Muscle of back (tissue), 13 donors: ENCODE measurements at places on chromosomes 1 and 21. TPM values are rescaled to one million over a fixed set of nuclear protein-coding genes. Genes with fewer than 3 reads are reported as not detected.

GRCh38 chr1:112325504-112325903, 70.5 kb upstream of the CTTNBP2NL start:
- peak; percentile 55 for DNase-seq

The NPPB gene
- polyA plus RNA-seq, result not detected

The FAM131C gene
- polyA plus RNA-seq, result not detected

GRCh38 chr1:28297826-28298225, 31.0 kb upstream of the MED18 start:
- no peak for DNase-seq

DNA sequence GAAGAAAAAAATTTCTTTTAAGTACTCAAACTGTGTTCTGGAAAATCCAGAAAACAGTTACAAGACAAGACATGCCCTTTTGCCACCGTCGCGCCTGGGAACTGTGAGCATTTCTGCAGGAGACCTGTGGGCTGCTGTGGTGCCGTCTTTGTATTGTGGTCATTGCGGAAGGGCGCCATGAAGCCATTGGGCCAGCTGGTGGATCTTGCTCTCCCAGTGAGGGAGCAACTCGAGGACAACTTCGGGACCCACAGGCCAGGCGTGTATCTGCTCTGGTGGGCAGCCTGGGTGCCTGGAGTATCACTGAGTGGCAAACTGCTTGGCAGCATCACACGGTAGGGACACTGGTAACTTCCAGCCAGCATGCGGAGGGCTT, 3.8 kb upstream of the THEMIS2 start:
- DNase-seq, result no peak

- no peak for DNase-seq
Observed at GRCh38 chr1:176926330-176927086, 238.0 kb downstream of the ASTN1 start.

The PPM1J gene
- polyA plus RNA-seq, result 2.4 TPM

GRCh38 chr1:10935246-10935645, 77.2 kb upstream of the TARDBP start:
- DNase-seq, result no peak

GRCh38 chr1:230759369-230760065, 12.3 kb downstream of the CAPN9 start:
- no peak for DNase-seq

The LCE3D gene
- not detected for polyA plus RNA-seq

DNA sequence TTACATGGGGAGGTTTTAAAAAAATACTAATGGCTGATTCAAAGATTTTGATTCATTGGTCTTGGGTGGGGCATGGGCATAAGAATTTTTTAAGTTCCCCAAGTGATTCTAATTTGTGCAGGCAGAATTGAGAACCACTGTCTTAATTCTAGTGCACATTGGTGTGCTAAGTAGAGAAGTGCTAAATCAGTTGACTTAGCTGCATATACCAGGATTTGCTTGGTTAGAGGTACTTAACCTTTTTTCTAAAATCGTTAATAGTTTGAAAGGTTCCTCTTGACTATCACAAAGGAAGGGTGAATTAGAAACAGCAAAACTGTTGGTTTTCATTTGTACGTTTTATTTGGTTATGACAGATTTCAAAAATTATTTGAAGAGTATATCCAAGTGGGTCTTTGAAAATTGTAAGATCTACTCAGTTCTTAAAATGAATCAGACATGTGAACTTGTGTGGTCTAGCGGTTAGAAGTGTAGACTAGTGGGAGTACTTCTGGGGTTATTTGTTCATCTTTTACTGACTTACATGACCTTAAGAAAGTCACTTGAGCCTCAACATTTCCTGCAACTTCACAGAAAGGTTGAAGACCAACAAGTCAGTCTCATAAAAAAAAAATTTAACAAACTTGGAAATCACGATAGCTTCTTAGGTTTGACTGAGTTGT, 66.7 kb downstream of the RPAP2 start:
- DNase-seq, result no peak

DNA sequence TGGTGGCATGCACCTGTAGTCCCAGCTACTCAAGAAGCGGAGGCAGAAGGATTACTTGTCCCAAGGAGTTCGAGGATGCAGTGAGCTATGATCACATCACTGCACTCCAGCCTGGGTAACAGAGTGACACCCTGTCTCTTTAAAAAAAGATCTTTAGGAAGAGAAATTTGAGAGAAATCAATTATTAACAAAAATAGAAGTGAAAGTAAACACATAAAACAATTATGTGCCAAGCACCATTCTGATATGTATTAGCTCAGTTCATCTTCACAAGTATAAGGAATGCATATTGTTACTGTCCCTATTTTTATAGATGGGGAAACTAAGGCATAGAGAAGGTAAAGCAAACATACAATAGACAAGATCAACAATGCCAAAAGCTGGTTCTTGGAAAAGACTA, 48.1 kb downstream of the MATN1 start:
- DNase-seq, result no peak

DNA sequence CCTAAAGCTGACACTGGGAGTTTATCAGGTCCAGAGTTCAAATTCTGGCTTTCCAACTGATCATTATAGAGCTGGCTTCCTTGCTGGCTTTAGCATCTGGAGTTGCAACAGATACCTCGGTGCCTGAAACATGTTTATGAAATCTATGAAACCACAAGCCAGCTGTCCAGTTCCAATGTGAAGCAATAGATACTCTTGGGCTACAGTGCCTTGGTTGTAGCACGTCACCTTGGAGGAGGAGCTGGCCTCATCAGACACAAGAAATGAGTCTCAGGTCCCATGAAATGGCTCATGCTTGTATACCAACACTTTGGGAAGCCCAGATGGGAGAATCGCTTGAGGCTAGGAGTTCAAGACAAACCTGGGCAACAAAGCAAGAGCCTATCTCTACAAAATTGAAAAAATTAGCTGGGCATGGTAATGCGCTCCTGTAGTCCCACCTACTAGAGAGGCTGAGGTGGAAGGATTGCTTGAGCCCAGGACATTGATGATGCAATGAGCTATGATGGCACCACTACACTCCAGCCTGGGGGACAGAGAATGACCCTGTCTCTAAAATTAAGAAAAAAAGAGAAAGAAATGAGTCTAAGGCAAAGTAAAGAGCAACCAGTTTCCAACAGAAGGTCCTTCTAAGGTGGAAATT, 132.5 kb upstream of the ZNF648 start:
- DNase-seq, result no peak

DNA sequence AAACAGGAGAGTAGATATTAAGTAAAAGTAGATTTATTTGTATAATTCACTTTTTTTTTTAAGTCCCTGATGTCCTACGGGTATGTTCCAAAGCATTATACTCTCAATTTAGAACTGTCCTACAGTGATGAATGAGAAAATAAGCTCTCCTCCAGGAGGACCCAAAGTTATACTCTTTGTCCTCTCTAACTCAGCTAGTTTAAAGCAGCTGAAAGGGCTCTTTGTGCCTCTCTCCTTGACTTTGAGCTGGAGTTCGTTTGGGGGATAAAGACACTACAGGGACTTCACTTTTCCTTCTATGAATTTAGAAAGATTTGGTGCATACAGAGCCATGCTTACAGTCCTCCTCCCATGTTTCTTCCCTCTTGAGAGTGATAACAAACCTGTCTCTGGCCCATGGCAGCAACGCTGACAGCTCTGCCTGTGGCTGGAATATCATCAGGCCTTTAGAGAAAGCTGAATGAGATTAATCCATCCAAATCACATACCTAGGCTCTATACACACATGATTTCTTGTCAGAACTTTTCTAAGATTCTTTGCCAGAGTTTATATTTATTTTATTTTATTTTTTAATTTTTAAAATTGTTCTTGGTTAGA, 134.3 kb downstream of the PIK3R3 start:
- no peak for DNase-seq

The GLRX2 gene
- polyA plus RNA-seq, result 14.7 TPM
